Stimulated activated CD4-positive, alpha-beta T cell treated with anti-CD3 and anti-CD28 coated beads, Interleukin-4, amount 100 ng/mL, for 1 hour (primary cell): ENCODE measurements at places on chromosomes 2 and 18.
A peak's percentile ranks its signal among the peaks of the same experiment; 100 is the strongest.

- no peak for DNase-seq
These were observed 25.2 kb upstream of the GPR55 start for GRCh38 chr2:230949966-230950873.

- no peak for DNase-seq
These were observed 837 bp downstream of the NHEJ1 start for GRCh38 chr2:219159771-219160185.

DNA sequence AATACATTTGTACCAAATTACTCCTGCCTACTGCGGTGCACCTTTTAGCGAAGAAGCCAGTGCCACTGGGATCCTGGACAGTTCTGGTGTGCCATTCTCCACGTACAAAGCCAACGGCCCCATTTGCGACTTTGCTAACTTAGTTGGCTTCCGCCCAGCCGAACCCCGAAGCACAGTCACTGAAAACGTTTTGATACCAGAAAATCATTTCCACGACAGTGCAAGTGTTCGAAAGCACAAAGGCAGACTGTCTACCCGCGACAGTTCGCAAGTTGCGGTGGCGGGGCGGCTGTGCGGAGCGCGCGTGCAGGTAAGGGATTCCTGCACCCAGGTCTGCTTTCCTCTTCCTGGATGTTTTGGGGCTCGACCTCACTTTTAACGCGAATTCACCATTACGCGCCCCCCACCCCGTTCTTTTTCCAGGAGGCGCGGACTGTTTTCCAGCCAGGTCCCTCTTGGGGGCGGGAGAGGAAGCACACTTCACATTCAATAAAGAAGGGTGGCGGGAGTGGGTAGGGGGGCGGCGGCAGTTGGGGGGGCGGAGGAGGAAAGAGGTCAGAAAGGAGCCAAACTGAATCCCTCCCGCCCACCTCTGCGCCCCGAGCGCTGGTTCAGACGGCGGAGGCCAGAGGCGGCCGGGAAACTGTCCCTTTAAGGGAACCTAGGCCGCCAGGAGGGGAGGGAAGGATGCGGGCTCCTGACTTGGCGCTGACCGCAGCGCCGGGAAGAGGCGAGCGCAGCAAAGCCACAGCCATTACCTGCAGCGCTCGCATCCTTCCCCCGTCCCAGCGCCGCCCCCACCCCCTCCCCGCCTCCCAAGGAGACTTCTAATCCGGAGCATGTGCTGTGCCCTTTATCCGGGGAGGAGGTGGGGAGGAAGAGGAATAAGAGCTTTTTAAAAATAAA, 107.4 kb upstream of the KCTD1 start:
- no peak for DNase-seq

DNA sequence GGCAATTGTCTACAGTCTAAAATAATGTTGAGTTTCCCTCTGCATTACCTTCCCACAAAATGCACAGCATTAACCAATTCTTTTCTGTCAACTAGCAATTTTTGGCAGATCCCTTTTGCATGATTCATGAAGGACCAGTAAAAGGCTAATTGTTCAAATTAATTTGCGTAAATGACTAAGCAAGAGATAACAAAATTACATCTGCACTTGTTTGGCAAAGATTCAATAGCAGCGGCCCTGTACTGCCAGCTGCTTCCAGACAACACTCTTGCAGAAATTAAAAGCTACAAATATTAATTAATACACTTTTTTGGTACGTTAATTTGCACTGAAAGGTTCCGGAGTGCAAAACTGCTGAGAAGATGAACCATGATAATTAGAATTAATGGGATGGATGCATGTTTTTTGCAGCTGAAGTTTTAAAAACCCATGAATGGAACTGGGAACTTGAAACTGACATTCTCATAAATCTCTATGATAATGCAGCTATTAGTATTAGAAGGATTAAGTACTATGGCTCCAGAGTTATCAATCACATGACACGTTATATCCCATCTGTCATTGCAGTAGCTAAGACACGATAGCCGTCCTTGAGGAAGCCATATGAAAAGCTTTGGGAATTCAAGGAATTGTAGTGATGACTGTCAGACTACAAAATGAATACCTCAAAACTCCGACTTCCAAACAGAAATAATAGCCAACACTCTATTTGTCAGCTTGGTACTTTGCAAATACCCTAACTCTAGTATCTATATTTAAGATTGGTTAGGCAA, 1268.3 kb upstream of the ACVR2A start:
- DNase-seq: no peak

DNA sequence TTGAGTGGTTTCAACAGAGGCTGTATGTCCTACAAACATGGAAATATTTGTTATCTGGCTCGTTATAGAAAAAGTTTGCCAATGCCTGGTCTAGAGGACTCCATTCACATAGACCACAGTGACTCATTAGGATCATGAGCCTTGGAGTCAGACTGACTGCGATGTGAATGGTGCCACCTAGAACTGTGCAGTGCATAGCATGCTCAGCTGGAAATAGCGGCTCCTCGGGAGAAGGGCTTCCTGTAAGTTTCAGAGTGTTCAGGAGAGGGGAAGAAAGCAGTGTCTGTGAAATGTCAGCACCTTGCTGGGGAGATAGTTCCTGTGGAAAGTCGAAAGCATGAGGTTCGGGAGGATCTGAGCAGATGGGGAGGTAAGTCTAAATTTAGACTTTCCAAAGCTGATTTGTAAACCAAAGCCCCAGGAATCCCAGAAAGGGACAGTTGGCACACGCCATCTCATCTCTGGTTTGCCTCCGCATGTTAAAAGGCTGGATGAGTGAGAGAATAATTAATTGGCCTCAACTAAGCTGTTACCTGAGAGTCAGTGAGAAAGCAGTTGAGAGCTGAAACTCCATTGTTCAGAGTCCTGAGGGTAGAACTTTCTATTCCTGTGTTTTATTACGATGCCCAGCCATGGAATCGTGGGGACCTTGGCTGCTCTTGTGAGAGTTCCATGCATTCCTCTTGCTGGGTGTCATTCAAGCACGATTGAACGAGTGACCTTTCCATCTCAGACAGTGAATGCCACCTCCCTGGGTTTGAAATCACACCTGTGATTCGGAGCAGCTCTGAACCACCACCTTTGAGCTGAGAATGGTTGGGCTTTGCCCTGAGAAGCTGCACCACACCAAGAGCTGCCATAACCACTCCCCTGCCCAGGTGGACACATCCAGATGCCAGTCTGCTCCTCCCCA, 99.5 kb downstream of the MAPK4 start:
- DNase-seq: no peak

DNA sequence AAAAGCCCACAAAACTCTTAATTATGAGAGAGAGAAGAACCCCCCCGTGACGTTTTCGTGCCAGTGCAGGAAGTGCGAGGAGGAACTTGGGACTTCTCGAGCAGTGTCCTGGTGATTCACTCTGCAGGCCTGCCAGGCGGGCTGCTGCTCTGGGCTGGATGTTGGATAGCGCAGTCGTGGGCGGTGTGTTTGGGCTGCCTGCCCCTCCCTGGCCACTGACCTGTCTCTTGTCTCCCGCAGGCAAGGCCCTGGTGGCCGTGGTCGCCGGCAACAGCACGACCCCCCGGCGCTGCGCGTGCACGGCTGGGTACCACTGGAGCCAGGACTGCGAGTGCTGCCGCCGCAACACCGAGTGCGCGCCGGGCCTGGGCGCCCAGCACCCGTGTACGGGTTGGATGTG, 29.0 kb downstream of the TNFRSF11A start:
- no peak for DNase-seq

DNA sequence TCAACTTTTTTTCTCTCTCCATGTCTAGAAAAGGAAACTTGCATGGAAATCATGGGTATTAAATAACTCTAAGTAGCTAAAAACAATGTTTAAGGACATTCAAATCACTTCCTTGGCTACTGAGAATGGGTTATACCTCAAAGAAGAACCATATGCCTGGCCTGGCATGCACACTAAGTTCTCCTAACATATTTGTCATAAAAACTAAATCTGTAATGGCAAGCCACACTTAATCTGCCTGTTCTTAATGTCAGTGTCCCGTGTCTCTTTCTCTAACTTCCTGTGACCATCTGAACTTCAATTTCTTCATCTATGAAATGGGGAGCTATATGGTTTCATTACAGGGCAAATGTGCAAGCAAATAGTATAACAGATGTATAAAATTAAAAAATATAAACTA, 11.1 kb downstream of the PDE1A start:
- DNase-seq: no peak

DNA sequence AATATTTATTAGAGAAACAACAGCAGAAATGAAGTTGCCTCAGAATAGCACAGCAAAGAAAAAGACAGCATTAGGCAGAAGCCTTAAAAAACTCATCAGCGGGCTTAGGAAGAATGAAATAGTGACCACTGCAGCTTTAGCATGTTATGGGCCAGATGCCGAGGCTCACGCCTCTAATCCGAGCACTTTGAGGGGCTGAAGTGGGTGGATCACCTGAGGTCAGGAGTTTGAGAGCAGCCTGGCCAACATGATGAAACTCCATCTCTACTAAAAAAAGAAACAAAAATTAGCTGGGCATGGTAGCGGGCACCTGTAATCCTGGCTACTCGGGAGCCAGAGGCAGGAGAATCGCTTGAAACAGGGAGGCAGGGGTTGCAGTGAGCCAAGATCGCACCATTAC, 32.4 kb downstream of the AP1S3 start:
- DNase-seq: no peak

GRCh38 chr18:21110713-21111345, 784 bp downstream of the ROCK1 start:
- peak; percentile 59 for DNase-seq

DNA sequence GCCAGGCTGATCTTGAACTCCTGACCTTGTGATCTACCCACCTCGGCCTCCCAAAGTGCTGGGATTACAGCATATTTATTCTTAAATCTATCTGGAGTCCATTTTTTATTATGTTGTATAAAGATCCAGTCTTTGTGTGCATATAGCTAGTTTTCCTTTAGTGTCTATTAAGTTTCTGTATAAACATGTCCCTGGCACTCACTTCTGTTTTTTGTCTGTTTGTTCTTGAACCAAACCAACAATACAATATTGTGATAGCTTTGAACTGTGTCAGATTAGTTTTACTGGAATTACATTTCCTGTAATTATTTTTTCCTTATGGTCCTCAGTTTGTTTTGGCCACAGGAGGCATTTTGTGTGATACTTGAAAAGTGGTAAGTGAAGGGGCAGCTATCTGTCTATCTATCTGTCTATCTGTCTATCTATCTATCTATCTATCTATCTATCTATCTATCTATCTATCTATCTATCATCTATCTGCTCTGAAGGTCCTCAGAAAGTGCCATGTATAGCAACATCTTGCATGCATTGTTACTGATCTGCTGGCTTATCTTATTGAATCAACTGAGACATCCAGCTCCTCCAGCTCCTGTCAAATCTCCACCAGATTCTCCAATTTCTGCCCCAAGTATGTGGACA, 70.9 kb upstream of the ACVR1 start:
- no peak for DNase-seq

- DNase-seq: no peak
These were observed 83.9 kb upstream of the MAPRE2 start for GRCh38 chr18:34957119-34957863.

DNA sequence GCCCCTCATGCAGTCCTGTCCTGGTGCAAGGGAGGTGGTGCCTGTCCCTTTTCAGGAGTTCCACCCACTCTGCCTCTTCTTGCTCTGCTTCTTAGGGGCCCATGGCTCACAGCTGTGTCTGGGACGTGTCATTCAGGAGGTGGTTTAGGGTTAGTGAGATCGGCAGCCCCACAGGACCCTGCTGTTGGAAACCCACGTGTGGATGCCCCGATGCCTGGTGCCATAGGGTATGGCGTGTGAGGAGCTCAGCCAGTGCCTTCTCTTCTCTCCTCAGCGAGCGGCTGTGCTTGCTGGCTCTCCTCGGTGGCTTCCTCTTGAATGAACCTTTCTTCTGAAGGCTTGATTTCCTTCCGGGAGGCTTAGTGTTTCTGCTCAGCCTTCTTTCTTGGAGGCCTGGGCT, 55.2 kb downstream of the LDLRAD4 start:
- peak; percentile 26 for DNase-seq

GRCh38 chr18:57134618-57135135, 12.2 kb upstream of the BOD1L2 start:
- no peak for DNase-seq

- DNase-seq: no peak
These were observed 314.4 kb downstream of the MTX2 start for GRCh38 chr2:176583607-176584006.

DNA sequence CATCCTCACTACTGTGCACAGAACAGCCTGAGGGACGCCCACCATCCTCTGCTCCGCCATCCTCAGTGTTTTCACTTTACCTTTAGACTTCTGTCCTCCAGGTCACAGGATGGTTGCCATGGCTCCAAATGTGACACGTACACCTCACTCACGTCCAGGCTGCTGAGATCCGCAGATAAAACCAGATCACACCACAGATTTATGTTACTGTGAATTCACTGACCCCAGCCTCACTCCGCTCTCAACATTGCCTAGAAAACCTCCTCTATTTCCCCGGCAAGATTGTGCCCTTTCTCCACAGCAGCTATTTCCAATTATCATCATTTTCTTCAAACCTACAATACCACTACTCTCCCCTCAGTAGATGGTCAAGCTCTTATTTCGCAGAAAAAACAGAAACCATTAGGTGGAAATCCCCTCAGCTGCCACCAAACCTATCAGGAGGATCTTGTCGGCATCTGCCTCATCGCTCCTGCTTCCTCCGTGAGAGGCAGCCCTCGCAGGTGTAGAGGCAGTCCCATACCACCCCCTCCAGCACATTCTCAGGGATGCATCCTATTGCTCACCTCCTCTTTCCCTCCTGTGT, 49.8 kb upstream of the SLC1A4 start:
- no peak for DNase-seq

GRCh38 chr2:24083567-24084385, 858 bp downstream of the TP53I3 start:
- DNase-seq: no peak

DNA sequence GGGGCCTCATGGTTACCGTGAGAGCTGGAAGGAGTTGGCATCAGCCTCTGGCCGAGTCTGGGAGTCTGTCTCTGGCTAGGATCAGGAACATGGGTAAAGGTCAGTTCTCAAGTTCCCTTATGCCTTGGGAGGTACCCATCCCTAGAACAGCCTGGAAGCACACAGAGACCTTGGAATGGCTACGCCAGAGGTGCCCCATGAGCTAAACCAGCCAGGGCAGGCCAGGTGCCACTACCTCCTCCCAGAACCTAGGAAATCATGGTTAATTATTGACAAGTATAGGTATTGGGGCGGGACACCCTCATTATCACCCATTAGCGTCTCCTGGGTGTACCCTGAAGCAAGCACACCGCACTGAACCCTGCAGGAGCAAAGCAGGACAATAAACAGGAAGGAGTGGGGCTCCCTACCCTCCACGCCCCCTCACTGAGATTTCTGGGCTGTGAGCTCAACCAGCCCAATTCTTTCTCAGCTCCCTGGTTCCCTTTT, 3.0 kb upstream of the ASPRV1 start:
- no peak for DNase-seq

DNA sequence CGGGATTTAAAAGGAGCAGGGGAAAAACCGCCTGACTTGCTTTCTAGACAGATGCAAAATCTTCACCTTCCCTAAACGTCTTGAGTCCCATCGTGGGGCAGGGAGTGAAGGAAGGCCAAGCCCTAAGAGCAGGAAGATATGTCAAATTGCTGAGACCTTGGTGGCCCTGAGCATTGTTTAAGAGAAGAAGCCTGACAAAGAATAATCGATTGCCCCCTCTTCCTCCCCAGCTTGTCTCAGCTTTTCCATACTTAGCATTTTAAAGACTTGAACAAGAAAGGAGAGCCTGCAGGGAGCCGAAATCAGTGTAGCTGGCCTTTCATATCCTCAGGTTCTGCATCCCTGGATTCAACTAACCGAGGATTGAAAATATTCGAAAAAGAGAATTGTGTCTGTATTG, 157.6 kb upstream of the DLX2 start:
- no peak for DNase-seq
